ENCODE measurements at places on chromosomes 7 and 10. TPM values are rescaled to one million over a fixed set of nuclear protein-coding genes. Genes with fewer than 3 reads are reported as not detected.

DNA sequence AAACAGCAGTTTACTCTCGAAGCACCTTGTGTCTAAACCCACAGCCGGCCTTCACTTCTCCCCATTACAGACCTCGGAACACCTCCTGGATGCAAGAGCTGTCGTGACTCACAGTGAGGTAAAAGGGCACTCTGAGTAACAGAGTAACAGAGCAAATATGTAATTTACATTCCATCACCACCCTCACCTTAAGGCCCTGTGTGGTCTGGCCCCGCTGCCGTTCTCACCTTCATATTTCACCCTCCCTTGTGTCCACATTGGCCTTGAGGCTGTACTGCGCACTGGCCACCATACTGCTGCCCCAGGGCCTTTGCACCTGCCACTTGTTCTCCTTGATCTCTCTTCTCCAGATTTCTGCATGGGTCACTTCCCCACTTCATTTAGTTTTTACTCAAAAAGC, 12.6 kb downstream of the FFAR4 start:
- no peak overlapping the region for H3K27ac ChIP-seq
- no peaks in the 10 kb centered on the region for H3K4me1 ChIP-seq
- no peaks in the 10 kb centered on the region for H3K27me3 ChIP-seq
- H3K4me3 ChIP-seq, result no peak overlapping the region
- no peaks in the 10 kb centered on the region for H3K36me3 ChIP-seq

GRCh38 chr10:97849687-97850402, at the start of gene GOLGA7B:
TSS of gene GOLGA7B (plus strand) at chr10:97849843. CDS start at chr10:97850304, 461 bp downstream.
- peak; percentile 35 for DNase-seq
- no peaks in the 10 kb centered on the region for H3K4me1 ChIP-seq
- H3K27ac ChIP-seq, result no peak within 1 kb of the TSS
- H3K36me3 ChIP-seq, result no peaks in the 10 kb centered on the region
- H3K4me3 ChIP-seq, result no peak within 1 kb of the TSS

DNA sequence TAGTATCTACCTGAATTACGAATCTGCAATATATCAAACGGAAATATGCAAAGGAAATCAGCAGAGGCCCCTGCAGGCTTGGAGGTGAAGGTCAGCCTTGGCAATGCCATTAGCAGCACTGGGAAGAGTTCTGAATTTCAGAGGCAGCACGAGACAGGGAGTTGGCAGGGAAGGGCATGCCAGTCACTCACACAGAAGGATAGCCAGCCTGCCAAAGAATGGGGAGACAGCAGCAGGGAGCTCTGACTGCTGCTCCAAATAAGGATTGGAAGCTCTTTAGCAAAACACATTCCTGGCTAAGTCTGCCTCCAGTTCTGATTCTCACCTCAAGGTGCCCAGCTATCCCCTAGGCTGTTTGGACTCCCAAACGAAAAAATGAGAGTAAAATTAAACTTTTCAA, 188.0 kb downstream of the PDE1C start:
- peak; percentile 25 for DNase-seq
- no peaks in the 10 kb centered on the region for H3K4me1 ChIP-seq
- H3K36me3 ChIP-seq, result no peaks in the 10 kb centered on the region
- H3K27me3 ChIP-seq, result no peaks in the 10 kb centered on the region
- H3K4me3 ChIP-seq, result no peak overlapping the region

- DNase-seq, result peak; percentile 73
- H3K36me3 ChIP-seq, result no peaks in the 10 kb centered on the region
- H3K4me3 ChIP-seq, result peak overlapping the region; percentile 22
- peaks cover 2% of the 10 kb centered on the region for H3K4me1 ChIP-seq
- H3K27ac ChIP-seq, result no peak overlapping the region
- no peaks in the 10 kb centered on the region for H3K27me3 ChIP-seq
Measured at GRCh38 chr10:70458329-70459060, 17.0 kb upstream of the NODAL start.

The HTR7 gene
- total RNA-seq, result 0.77 TPM

The INHBA gene
- 4.1 TPM for total RNA-seq

DNA sequence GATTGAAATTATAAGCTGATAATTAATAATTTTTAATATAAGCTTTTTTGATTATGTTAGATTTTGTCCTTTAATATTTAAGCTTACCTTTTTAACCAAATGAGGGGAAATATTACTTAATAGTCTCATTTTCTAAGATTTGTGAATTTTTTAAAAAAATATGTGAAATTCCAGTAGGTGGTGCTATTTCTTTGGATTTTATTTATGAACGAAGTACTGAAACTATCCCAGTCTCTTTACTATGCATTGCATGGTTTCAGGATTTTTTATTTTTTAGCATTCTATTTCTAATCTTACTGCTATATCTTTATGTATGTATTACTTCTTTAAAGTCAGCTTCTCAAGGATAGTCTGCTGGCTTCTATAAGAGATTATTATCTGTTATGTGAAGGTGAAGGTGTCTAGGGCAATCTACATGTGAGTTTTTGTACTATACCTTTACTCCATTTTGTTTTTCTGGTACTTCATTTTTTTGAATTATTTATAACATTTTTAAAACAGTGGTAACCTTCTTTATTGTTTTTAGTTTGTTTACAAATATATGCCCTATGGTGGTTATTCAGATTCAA, 78.3 kb downstream of the ATRNL1 start:
- peak; percentile 1 for DNase-seq
- H3K4me1 ChIP-seq, result no peaks in the 10 kb centered on the region
- no peaks in the 10 kb centered on the region for H3K36me3 ChIP-seq
- H3K27ac ChIP-seq, result no peak overlapping the region

The ASZ1 gene
- total RNA-seq, result not detected

DNA sequence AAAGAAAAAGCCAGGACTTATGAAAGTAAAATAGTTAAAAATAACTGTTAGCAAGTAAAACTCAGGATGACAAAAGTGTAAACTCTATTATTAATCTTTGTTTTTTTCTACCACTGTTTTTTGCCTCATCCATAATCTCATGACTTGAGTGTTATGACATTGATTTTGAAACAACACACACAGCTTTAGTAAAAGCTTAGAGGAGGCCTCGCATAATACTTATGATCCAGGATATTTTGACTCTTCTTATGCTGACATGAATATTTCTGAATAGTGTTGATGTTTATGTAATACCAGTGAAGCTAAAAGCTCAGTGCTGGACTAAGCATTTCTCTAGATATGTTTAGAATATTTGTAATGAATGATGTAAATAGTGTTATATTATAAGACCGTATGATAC, 10.5 kb downstream of the KAT6B start:
- H3K4me1 ChIP-seq, result no peaks in the 10 kb centered on the region
- no peaks in the 10 kb centered on the region for H3K27me3 ChIP-seq
- no peak overlapping the region for H3K4me3 ChIP-seq
- no peaks in the 10 kb centered on the region for H3K36me3 ChIP-seq
- no peak for DNase-seq

GRCh38 chr10:32403091-32403490, 42.8 kb upstream of the CCDC7 start:
- H3K36me3 ChIP-seq, result no peaks in the 10 kb centered on the region
- H3K4me3 ChIP-seq, result no peak overlapping the region
- H3K4me1 ChIP-seq, result no peaks in the 10 kb centered on the region
- H3K27me3 ChIP-seq, result no peaks in the 10 kb centered on the region
- H3K27ac ChIP-seq, result no peak overlapping the region

The SPDYE6 gene
- not detected for total RNA-seq

- no peaks in the 10 kb centered on the region for H3K27me3 ChIP-seq
- H3K4me1 ChIP-seq, result no peaks in the 10 kb centered on the region
- H3K4me3 ChIP-seq, result no peak overlapping the region
- no peak for DNase-seq
- no peak overlapping the region for H3K27ac ChIP-seq
Measured at GRCh38 chr10:118798231-118798662, 43.5 kb upstream of the CACUL1 start.

The CCDC126 gene
- 9.7 TPM for total RNA-seq

GRCh38 chr10:91551856-91552255, 81.0 kb downstream of the PPP1R3C start:
- peak; percentile 66 for DNase-seq
- H3K27me3 ChIP-seq, result no peaks in the 10 kb centered on the region
- no peak overlapping the region for H3K27ac ChIP-seq
- no peak overlapping the region for H3K4me3 ChIP-seq
- no peaks in the 10 kb centered on the region for H3K36me3 ChIP-seq

The DOCK4 gene
- total RNA-seq, result 30.3 TPM

The RAMP3 gene
- total RNA-seq, result under 0.01 TPM

The SDK1 gene
- 8.6 TPM for total RNA-seq

The AGAP9 gene
- total RNA-seq, result 2.8 TPM

The GJC3 gene
- total RNA-seq, result not detected

The TRPV6 gene
- not detected for total RNA-seq

The ITIH2 gene
- not detected for total RNA-seq

DNA sequence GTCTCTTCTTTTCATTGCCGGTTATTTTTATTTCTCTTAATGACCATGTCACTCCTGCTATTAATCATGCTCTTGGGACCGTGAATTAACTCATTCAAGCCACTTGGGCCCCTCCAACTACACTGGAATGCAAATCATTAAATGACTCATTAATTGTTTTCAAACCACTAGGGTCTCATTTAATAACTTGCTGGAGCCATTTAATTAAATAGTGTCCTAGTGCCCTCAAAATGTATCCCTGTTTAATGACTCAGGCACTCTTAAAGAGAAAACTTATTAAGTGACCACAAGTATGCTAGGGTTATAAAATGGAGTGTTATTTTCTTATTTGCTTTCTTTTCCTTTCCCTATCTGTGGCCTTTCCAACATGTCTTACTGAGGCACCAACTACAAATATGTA, 73.0 kb downstream of the PLXDC2 start:
- H3K36me3 ChIP-seq, result no peaks in the 10 kb centered on the region
- no peak overlapping the region for H3K27ac ChIP-seq
- no peak overlapping the region for H3K4me3 ChIP-seq
- H3K27me3 ChIP-seq, result no peaks in the 10 kb centered on the region
- no peaks in the 10 kb centered on the region for H3K4me1 ChIP-seq

The CNTNAP2 gene
- not detected for total RNA-seq

The ASCC1 gene
- 42.1 TPM for total RNA-seq

DNA sequence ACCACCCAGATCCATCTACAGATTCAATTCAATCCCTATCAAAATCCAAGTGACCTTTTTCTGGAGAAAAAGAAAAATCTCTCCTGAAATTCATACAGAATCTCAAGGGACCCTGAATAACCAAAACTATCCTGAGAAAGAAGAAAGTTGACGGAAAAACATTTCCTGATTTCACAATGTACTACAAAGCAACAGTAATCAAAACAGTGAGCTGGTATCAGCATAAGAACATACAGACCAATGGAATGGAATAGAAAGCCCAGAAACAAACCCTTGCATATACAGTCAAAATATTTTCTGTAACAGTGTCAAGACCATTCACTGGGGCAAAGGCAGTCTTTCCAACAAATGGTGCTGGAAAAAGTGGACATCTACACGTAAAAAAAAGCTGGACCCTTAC, 89.9 kb downstream of the JMJD1C start:
- peaks cover 4% of the 10 kb centered on the region for H3K4me1 ChIP-seq
- DNase-seq, result no peak
- H3K4me3 ChIP-seq, result no peak overlapping the region
- H3K27me3 ChIP-seq, result no peaks in the 10 kb centered on the region
- H3K36me3 ChIP-seq, result no peaks in the 10 kb centered on the region

GRCh38 chr7:50953820-50954219, 171.1 kb upstream of the GRB10 start:
- H3K36me3 ChIP-seq, result no peaks in the 10 kb centered on the region
- H3K4me3 ChIP-seq, result no peak overlapping the region
- no peaks in the 10 kb centered on the region for H3K4me1 ChIP-seq
- peak; percentile 21 for DNase-seq

DNA sequence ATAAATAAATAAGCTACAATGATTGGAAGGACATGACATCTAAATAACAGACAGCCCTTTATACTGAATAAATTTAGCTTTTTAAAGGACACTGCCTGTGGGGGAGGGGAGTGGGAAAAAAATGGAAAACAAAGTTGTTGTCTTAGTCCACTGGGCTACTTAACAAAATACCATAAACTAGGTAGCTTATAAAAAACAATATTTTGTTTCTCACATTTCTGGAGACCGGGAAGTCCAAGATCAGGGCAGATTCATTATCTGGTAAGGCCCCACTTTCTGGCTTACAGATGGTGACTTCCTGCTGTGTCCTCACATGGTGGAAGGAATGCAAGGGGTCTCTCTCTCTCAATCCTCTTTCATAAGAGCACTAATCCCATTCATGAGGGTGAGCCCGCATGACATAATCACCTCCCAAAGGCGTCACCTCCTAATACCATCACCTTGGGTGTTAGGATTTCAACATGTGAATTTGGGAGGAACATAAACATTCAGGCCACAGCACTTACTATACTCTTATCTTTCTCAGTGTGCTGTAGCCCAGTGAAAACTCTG, 43.0 kb downstream of the DNAJC12 start:
- no peaks in the 10 kb centered on the region for H3K27me3 ChIP-seq
- no peak for DNase-seq
- no peak overlapping the region for H3K27ac ChIP-seq

- H3K27me3 ChIP-seq, result no peaks in the 10 kb centered on the region
- no peak overlapping the region for H3K27ac ChIP-seq
- H3K4me3 ChIP-seq, result no peak overlapping the region
- no peak for DNase-seq
- H3K4me1 ChIP-seq, result no peaks in the 10 kb centered on the region
Measured at GRCh38 chr10:132199268-132199853, 12.6 kb downstream of the DPYSL4 start.

DNA sequence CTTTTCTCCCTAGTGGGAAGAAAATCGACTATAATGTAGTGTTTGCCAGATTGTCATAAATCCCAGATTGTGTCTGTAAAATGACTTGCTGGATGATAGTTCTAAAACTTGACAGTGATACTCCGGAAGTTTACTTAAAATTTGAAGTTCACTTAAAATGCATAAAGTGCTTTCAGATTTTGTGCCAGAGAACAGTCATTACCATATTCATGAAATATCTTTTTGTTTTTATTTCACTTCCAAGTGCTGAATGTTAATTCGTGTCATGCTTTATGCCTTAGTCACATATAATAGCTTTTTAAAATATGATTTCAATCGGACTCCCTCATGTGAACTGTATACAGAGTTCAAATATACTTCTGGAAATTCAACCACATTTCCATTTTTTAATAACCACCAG, 30.4 kb downstream of the PRPF18 start:
- no peak overlapping the region for H3K4me3 ChIP-seq
- peaks cover 11% of the 10 kb centered on the region for H3K4me1 ChIP-seq
- peak overlapping the region; percentile 50 for H3K27ac ChIP-seq
- H3K27me3 ChIP-seq, result no peaks in the 10 kb centered on the region

DNA sequence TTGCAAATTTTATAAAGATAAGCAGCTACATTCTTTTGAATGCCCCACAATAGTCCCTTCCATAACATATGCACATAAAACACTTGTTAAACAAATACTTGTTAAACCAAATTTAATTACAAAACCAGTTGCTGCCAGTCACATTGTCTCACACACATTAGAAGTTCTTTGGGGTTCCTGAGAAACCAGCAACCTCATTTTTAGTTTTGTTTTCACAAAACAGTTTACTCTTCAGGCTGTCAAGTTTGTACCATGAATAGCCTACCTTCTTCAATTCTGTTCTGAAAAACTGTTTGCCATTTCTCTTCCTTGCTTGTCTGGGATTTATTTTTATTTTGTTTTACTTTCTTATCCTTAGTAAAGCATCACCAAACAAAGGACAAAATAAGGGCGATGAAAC, 176.5 kb upstream of the PHF14 start:
- no peaks in the 10 kb centered on the region for H3K4me1 ChIP-seq
- H3K27me3 ChIP-seq, result no peaks in the 10 kb centered on the region
- H3K4me3 ChIP-seq, result no peak overlapping the region
- H3K27ac ChIP-seq, result no peak overlapping the region

The PTPN20 gene
- 0.33 TPM for total RNA-seq

The UNCX gene
- total RNA-seq, result not detected

The SMIM30 gene
- total RNA-seq, result 71.0 TPM

GRCh38 chr7:75856536-75856935, 22.3 kb upstream of the RHBDD2 start:
- H3K4me1 ChIP-seq, result peaks cover 2% of the 10 kb centered on the region
- H3K4me3 ChIP-seq, result no peak overlapping the region

All from fibroblast of lung (primary cell).